GDM1 (cell line): ENCODE measurements at places on chromosomes 4 and X.

DNA sequence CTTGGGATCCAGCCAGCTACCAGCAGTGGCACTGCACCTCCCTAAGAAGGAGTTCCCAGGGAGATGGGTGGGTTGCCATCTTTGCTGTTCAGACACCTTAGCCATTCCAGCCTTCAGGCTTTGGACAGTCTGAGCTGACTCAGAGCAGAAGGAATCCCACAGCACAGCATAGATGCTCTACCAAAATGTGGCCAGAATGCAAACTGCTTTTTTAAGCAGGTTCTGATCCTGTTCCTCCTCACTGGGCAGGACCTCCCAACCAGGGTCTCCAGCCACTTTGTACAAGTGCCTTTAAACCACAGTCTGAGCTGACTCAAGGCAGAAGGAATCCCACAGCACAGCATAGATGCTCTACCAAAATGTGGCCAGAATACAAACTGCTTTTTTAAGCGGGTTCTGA is 209.0 kb downstream of the NPNT start:
- DNase-seq: no peak

- DNase-seq: no peak
These were observed 1431.7 kb upstream of the IGFBP7 start for GRCh38 chr4:58541926-58542325.

GRCh38 chr4:160265014-160265413 is 1162.1 kb downstream of the RAPGEF2 start:
- DNase-seq: no peak

DNA sequence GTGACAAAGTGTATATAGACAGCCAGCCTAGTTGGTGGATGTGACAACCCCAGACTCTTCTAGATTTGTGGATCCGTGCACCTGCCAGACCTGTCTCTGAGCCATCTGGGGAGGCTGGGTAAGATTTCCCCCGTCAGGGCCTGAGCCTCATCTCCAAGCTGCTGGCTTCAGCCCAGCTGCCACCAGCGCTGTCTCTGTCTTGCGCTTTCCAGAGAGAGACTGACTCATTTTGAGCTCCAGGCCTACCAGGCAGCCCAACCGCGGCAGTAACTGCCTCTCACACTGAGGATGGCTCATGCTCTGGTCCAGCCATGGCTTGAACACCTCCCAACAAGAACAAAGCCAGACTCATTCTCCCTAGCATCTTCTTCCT is 26.4 kb downstream of the NOP14 start:
- no peak for DNase-seq

GRCh38 chr4:30825008-30825770 is 105.0 kb downstream of the PCDH7 start:
- no peak for DNase-seq

GRCh38 chr4:81165861-81166430 is 49.1 kb downstream of the PRKG2 start:
- no peak for DNase-seq

DNA sequence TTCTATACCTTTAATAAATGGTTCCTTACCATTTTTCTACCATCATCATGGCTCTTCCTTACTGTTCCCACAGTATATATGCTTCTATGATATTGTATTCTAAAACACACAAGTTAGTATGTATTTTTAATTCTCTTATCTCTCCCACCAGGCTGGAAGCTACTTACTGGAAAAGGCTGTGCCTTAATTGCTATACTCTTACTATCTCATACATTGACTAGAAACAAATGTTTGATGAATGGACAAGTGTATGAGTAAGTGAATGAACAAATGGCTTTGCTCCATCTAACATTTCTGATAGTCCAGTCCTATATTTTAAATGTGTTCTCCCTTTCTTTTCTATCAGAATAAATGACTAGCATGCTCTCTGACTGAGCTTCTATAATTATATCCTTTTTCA is 320.8 kb upstream of the RASGEF1B start:
- no peak for DNase-seq

DNA sequence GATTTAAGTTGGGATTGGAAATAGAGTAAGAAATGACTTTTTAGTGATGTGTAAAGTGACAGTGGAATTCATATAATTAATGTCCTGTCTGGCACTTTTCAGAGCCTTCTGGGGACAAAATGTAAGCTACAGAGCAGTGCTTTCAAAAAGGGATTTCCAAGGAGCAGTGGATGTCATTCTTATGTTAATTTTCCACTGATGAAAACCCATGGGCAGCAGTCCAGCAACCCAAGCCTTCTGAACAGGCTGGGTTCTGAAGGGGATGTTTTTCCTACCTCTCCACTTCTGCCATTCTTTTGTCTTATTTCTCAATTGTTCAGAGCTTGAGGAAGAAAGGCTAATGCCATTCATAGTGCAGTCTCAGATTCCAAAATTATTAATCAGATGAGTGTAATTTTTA is 717.6 kb upstream of the HS3ST1 start:
- no peak for DNase-seq

GRCh38 chr4:138003248-138003647 is 238.9 kb downstream of the SLC7A11 start:
- no peak for DNase-seq

GRCh38 chrX:23907111-23907497 is 634 bp downstream of the APOO start:
- no peak for DNase-seq

DNA sequence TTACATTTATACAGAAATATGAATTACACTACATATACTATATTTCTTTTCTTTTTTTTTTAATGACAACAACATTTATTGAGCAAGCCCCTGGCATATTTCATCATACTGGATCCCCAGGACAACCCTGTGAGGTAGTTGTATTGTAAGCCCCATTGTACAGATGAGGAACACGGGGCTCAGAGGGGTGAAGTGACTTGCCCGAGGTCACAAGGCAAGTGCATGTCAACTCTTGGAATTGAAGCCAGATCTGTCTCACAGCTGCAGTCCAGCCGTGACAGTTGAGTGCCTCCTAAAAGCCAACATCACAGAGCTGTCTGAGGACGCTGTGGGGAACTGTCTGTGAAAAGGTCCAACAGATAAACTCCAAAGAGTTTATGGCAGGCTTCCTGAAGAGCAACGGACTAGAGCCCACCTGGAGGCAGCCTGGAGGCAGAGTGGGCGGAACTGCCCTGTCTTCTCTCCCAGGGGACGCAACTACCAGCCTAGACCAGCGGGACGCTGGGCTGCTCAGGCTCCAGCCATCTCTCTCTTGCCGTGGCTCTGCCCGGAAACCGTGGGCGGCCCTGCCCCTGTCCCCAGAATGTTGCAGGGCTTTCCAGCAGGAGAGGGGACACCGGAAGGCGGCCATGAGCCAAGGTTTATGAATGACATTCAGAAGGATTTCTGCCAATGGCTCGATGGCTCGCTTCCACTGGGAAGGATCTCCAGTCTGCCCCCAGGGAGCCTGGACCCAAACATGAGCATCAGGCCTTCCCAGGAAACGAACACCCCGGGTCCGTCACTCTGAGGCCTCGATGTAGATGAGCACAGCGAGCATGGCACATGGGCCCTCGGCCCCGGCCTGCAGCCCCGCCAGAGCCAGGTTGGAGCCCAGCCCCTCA is 50.1 kb downstream of the CFAP299 start:
- DNase-seq: no peak

- DNase-seq: no peak
These were observed 732.7 kb upstream of the POU3F4 start for GRCh38 chrX:82775426-82775825.

- DNase-seq: no peak
These were observed 29.9 kb downstream of the BOD1L1 start for GRCh38 chr4:13597604-13598003.

GRCh38 chrX:139202742-139203420 is 327.7 kb upstream of the F9 start:
- no peak for DNase-seq

DNA sequence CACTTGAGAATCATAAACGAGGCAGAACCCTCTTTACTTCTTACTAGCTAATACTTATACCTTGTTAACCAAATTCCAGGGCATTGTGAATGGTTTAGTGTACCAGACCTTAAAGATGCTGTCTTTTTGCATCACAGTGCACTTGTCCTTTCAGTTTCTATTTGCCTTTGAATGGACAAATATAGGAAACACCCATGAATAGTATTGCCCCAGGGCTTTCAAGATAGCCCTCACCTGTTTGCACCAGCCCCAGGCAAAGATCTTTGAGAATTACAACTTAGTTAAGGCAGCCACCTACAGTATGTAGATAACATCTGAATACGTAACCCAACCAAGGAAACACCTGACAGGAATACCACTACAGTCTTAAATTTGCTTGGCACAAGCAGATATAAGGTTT is 60.8 kb upstream of the CT45A1 start:
- no peak for DNase-seq

GRCh38 chrX:117743469-117744251 is 372.9 kb downstream of the KLHL13 start:
- DNase-seq: no peak

- no peak for DNase-seq
These were observed 181.7 kb downstream of the MAML3 start for GRCh38 chr4:139972305-139972704.

DNA sequence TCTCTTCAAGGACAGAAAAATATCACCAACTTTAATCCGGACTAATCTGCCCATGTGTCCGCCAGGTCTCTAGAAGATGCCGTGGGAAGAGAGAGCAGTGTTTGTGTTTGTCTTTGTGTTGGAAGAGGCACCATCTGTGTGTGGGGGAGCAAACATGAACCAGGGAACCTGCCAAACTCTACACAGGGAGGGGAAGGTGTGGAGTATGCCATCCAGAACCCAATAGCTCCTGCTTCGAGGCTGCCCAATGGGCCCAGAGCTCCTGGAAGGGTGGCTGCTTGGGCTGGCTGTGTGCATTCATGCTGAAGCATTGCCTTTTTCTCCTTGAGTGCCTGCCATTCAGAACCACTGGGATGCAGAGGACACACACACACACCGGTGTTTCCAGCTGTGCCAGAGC is 536.2 kb downstream of the MID1IP1 start:
- no peak for DNase-seq

DNA sequence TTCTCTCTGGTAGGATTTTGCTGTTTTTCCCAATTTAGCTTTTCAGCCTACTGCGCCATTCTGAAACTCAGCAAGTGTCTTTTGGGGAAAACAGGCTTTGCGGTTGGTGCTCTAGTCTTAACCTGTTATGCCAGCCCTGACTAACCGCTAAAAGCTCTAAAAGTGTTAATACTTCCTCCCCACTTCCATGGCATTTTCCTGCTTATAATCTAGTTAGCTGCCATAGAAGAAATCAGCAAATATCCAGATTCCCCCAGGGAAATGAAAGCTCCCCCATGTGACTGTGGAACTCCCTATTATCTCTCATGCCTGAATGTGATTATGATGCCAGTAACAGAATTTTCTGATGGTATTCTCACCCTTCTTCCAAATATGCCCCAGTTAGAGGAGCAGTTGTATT is 28.7 kb upstream of the GYPA start:
- DNase-seq: no peak

GRCh38 chr4:6180841-6181631 is 19.3 kb downstream of the JAKMIP1 start:
- no peak for DNase-seq

DNA sequence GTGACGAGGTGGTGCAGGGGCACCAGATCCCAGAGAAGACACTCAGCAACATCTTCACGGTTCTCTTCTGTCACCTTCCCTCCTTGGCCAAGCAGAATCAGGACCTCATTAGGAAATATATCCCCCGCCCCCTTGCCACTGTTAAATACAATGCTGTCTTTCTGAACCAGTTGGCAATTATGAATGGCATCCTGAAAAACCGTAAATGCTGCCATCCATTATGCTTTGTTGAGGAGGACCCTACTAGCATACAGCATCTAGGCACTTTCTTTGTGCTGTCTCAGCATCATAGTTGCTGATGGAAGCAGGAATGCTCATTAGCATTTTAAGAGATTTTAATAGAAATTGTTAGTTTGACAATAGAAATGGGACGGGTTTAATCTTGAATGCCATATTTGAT is 138.5 kb downstream of the DCLK2 start:
- DNase-seq: no peak

DNA sequence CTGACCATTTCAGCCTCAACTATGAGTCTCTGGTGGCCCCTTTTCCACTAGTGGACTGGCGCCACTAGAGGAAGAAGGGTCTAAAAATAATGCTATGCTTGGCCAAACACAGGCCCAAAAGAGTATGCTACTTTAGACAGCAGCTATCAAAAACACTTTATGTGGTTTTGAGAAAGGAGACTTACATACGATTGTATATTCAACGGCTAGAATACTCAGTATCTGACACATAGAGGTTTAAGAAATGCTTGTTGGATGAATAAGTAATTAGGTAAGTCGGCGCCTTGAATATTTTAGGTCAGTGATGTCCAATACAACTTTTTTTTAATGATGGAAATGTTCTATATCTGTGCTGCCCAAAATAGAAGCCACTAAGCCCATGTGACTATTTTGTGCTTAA is 25.7 kb upstream of the TMPRSS11A start:
- no peak for DNase-seq

DNA sequence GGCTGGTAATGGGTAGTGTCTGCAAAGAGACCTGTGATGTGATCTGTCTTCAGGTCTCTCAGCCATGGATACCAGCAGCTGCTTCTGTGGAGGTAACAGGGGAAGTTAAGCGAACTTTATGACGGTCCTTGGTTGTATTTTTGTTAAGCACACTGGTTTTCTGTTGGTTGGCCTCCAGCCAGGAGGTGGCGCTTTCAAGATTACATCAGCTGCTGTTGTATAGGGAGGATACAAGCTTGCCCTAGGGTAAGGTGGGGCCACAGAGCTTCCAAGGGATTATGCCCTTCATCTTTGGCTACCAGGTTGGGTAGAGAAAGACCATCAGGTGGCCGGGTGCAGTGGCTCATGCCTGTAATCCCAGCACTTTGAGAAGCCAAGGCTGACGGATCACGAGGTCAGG is 834.2 kb upstream of the GALNTL6 start:
- DNase-seq: no peak

DNA sequence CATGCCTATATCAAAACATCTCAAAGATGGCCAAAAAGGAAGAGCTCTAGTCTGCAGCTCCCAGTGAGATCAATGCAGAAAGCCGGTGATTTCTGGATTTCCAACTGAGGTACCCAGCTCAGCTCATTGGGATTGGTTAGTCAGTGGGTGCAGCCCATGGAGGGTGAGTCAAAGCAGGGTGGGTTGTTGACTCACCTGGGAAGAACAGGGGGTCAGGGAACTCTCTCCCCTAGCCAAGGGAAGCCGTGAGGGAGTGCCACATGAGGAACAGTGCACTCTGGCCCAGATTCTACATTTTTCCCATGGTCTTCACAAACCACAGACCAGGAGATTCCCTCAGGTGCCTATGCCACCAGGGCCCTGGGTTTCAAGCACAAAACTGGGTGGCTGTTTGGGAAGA is 57.3 kb upstream of the FGF16 start:
- no peak for DNase-seq

GRCh38 chr4:1244978-1245471 is 3.9 kb downstream of the CTBP1 start:
- DNase-seq: no peak

- DNase-seq: no peak
These were observed 3.7 kb upstream of the PIR start for GRCh38 chrX:15496824-15497223.
